ENCODE measurements at places on chromosomes 12 and 14.

DNA sequence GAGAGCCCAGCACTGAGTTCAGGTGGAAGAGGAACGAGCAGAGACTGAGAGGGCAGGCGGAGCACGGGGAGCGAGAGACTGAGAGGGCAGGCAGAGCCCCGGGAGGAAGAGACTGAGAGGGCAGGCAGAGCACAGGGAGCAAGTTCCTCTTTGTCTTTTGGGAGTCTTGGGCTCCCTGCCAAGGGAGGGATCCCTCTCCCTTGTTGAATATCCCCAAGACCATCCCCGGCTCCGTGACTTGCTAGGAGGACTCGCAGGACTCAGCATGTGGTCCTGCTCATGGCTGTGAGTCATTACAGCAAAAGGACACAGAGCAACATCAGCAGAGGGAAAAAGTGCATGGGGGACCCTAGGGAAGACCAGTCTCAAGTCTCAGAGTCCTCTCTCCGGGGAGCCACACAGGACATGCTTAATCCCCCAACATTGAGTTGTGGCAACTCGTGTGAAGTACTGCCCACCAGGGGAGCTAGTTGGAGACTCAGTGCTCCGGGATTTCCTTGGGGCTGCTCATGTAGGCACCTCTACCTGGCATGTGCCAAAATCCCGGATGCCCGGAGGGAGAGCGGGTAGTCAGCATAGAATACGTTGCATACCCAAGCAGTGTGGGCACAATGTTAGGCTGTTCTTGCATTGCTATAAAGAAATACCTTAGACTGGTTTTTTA lies 81.0 kb downstream of the CCDC92 start:
- peak; percentile 52 for DNase-seq

DNA sequence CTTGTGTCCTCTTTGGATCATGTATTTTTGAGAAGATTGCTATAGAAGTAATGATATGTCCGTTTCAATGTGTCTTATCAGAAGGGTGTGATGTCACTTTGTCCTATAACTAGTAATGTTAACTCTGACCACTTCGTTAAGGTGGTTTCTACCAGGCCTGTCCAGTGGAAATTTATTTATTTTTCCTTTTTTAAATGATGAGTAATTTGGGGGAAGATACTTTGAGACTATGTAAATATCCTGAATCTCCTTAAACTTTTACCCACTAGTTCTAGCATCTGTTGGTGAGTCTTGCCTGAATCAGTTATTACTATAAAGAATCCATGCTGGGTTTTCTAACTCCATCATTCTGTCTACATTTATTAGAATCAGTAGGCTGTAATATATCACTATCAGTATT lies 15.3 kb downstream of the EP400 start:
- no peak for DNase-seq

GRCh38 chr12:27547592-27547991 lies 23.6 kb downstream of the PPFIBP1 start:
- no peak for DNase-seq

DNA sequence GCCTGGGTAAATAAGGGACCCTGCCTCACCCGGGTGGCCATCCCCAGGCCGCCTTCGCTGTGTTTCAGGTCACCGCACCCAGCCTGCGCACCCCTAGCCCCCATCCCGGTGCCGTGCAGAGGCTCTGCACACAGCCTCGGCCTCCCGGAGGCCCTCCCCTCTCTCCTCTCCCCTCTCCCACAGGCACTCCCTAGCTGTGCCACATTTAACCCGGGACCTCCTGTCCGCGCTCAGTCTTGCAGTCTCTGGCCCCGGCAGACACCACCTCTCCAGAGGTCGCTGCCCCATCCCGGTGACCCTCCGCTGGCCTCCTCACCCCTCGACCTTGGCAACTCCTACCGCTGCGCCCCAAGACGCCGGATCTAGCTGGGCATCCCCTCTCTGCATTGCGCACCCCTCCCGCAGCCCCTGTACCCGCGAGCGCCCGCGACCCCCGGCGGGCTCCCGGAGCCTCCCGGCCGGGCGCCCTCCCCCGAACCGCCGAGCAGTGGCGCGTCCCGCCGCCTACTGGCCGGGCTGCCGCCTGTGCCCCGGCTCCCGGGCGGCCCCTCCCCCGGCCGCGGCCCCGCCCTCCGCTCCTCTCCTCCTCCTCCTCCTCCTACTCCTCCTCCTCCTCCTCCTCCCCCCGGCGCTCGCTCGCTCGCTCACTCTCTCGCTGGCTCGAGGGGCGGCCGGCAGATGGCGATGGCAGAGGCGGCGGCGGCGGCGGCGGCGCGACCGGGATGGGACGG lies 120.7 kb downstream of the AACS start:
- peak; percentile 75 for DNase-seq

DNA sequence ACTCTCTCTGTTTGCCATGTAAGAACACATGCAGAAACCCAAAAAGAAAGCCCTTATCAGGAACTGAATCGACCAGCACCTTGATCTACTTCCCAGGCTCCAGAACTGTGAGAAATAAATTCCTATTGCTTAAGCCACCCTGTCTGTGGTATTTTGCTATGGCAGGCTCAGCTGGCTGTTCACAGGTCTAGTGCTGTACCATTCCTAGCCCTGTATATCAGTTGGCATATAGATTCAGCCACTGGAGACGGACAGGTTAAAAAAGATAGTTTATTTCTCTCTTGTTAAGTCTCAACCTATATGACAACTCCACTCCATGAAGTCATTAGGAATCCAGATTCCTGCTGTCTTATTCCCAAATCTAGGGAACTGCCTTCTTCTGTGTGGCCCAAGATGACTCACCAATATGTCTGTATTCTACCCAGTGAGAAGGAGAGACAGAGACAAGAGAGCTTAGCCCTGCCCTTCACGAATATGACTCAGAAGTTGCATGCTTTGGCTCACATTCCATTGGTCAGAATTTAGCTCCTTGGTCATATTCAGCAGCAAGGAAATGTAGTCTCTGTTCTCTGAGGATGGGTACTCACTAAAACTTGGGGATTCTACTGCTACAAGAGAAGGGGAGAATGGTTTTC lies 57.0 kb downstream of the PLEKHG7 start:
- peak; percentile 94 for DNase-seq

DNA sequence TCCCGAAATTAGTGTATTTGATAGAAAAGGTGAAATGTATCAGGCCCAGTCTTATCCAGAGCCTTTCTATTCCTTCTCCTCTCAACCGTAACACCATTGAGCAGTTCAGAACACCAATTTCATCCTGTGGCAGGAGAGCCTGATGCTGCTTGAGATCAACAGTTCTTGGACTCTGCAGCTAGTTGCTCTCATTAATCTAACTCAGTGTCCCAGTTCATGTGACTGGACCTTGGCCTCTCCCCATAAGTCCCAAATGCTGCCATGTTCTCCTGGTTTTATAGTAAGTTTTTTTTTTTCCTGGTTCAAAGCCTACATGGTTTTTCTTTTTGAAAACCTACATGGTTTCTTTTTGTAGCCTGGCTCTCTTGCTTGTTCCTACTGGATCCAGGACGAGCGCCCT lies 293.9 kb downstream of the ITPR2 start:
- DNase-seq, result no peak

DNA sequence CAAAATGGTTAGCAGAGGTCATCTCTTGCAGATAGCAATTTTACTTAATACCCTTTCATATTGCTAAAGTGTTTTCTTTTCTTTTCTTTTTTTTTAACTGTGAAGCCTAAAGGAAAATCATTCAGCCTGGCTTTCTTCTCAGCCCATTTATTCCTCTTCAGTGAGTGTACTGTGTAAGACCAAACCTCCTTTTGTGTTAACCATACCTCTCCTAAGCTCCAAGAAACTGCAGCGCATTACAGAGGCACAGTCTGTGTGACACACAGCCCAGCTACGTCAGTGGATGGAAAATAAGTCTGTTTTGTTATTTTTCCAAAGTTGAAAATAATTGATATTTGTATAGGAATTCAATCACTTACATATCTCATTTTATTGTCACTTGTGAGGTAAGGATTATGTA lies 21.7 kb downstream of the DCAF5 start:
- no peak for DNase-seq

- DNase-seq, result no peak
Observed at GRCh38 chr14:90109858-90110257, 48.1 kb downstream of the KCNK13 start.

GRCh38 chr12:25014961-25015360 lies 66.1 kb upstream of the BCAT1 start:
- peak; percentile 18 for DNase-seq

- DNase-seq, result no peak
Observed at GRCh38 chr14:101525640-101526527, 35.4 kb upstream of the DIO3 start.

DNA sequence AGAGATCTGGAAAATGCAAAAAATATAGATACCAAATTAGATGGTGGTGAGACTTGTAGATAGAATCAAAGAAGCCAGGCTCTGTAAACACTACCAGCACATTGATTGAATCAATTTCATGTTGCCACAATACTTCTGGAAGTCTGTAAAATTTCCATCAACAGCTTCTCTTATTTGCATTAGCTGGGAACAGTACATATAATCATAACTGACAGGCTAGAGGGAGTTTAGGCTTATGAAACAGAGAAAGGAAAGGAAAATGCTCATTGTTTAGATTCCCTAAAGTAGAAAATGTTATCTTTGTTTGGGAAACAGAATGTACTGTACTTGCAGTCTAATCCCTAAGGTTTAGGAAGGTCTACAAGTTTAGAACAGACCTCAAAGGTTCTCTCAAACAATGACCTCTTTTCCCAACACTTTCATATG lies 335.2 kb downstream of the CEP128 start:
- no peak for DNase-seq

DNA sequence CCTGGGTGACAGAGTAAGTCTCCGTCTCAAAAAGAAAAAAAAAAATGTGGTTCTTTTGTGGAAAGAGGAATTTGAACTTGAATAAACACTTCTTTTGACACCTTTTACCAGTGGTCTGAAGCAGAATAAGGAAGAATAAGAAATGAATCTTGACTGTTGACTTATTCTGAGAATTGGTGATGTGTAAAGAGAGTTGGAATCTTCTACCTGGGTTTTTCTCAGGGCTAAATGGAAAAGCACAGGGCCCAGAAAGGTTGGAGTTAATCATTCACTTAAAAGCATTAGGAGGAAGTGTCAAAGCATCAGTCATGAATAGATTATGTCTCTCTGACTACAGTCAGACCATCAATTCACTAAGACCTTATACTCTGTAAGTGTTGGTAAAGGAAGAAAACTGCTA lies 13.9 kb downstream of the PNMA1 start:
- DNase-seq, result no peak

DNA sequence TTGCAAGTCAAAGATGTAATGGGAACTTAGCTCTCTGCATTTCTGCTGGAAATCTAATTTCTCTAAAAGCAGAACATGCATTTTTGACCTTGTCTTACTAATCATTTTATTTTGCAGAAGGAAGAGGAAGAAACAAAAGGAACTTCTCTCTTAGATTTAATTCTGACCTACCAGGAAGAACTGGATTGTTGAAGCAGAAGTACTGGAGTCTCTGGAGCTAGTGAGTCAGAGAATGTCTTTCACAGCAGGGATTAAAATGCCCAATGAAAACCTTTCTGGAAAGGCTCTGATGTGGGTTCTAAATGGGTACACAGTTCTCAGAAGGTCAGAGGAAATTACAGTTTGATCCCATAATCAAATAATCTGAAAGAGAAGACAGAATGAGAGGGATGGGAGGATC lies 70.8 kb upstream of the GNG2 start:
- no peak for DNase-seq

DNA sequence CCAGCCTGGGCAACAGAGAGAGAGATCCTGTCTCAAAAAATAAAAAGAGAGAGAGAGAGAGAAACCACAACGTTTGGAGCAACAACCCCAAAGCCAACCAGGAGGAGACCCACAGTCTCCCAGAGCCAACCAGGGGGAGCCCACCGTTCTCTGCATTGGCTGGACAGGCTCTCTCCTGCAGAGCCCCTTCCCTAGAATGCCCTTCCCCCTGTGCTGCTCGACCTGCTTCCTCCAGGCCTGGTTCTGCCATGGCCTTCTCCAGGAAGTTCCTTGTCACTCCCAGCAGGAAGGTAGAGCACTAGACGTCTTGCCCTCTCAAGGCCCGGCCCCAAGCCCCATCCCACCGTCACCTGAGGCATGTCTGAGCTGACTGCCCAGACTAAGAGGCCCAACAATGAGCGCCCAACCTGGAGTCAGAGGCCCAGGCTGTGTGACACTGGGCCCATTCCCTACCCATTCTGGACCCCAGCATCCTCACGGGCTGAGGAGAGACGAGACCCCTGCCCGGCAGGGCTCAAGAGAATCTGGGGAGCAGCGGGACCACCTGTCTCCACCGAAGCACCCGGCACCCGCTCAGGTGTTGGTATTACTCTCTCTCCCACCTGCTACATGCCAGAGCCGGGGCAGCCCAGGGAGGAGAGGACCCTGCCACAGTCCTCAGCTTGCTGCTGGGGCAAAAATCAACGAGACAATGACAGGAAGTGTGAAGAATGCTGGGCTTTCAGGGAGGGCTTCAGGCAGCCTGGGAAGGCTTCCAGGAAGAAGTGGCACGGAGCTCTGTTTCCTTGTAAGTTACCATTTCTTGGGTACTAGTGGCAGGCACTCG lies 61.2 kb downstream of the DIO3 start:
- DNase-seq, result no peak

GRCh38 chr12:106957583-106957982 lies 1.9 kb downstream of the TMEM263 start:
- DNase-seq, result no peak

DNA sequence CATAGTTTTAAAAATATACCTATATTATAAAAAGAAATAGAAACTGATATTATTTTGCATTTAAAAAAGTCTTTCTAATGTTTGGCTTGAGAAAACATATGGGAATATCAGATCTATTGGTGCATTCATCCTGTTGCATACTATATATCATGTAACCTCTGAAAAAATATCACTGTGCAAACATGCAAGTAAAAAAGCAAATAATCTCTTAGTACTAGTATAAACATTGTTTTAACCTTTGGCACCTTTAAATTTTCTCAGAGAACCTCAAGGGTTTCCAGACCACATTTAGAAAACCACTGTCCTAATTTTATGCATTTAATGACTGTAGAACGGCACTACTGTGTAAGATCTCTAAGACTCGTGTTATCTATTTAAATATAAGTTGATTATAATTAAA lies 416.8 kb downstream of the LRFN5 start:
- DNase-seq, result no peak

DNA sequence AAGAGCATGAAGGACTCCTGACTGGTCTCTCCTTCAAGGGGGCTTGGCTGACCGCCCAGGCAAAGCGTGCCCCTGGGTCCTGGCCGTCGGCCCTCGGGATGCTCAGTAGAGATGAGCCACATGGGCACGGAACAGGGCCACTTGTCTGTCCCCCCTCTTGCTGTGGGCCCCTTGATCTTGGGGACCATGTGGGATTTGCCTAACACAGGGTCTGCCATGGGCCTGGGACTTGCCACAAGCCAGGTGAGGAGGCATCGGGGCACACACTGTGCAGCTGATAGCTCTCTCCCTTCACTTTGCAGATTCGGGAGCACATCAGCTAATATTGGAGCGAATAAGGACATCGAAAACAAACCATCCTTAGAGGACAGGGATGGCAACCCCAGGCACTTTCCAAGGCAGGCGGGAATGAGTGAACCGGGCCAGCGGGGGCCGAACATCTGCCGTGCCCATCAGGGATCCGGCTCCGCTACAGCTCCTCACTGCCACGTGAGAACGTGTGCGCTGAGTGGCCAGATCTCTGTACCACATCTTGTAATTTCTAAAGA lies 88.1 kb downstream of the PIWIL1 start:
- no peak for DNase-seq
